Cardiac muscle cell (in vitro differentiated cells and primary cell): ENCODE measurements at places on chromosomes 7 and 10. TPM values are rescaled to one million over a fixed set of nuclear protein-coding genes. Genes with fewer than 3 reads are reported as not detected.

DNA sequence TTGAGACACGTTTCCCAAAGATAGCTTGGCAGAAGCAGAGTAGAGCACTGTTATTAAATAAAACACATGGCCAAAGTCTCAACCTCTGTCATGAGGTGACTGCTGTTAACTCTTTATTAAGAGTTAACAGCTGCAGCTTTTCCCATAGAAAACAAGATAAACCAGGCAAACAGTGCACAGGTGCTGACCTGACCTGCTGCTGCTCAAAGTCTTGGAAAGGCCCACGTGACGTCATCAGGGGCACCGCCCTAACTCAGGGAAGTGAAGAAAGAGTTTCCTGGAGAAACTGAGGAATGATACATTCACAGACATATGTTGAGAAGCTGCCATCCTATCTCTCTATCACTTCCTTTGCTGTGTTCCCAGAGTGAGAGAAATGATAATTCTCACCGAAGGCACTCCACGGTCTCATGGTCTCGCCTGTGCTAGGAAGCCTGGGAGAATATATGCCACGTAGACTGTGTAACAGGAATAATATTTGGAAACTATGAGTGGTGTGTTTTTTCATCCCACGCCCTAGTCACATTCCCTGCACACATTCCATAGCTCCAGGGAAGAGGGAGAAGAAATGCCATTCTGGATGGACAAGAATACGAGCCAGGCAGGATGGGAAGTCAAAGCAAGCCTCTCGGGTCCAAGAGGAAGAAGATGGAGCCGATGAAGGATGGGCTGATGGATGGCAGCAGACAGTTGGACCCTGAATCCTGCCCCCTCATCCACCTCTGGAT is 146.2 kb upstream of the NFE2L3 start:
- DNase-seq = no peak
- peaks cover 30% of the 10 kb centered on the region for H3K4me1 ChIP-seq
- no peaks in the 10 kb centered on the region for H3K27me3 ChIP-seq
- H3K36me3 ChIP-seq = no peaks in the 10 kb centered on the region

GRCh38 chr7:23529262-23529859 is 2.4 kb downstream of the TRA2A start:
- no peak for DNase-seq
- H3K27me3 ChIP-seq = no peaks in the 10 kb centered on the region
- H3K36me3 ChIP-seq = no peaks in the 10 kb centered on the region
- no peak overlapping the region for H3K27ac ChIP-seq

DNA sequence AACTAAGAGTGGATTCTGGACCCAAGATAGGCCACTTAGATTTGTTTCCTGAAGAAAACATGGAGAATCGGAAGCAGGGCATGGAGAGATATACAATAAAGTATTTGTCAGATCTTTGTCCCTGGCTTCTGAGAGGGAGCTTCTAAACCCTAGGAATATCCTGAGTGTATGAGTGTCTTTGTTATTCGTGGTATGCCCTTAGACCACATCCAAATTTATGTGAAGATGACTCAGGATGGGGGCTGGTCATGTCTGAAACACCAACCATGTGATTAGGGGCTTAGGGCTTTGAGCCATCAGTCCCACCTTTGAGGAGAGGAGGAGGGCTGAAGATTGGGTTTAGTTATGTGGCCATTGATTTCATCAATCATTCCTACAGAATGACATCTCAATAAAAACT is 69.7 kb upstream of the PLPP4 start:
- no peak for DNase-seq
- H3K4me3 ChIP-seq = no peak overlapping the region
- H3K27ac ChIP-seq = no peak overlapping the region
- H3K36me3 ChIP-seq = no peaks in the 10 kb centered on the region
- H3K4me1 ChIP-seq = no peaks in the 10 kb centered on the region

DNA sequence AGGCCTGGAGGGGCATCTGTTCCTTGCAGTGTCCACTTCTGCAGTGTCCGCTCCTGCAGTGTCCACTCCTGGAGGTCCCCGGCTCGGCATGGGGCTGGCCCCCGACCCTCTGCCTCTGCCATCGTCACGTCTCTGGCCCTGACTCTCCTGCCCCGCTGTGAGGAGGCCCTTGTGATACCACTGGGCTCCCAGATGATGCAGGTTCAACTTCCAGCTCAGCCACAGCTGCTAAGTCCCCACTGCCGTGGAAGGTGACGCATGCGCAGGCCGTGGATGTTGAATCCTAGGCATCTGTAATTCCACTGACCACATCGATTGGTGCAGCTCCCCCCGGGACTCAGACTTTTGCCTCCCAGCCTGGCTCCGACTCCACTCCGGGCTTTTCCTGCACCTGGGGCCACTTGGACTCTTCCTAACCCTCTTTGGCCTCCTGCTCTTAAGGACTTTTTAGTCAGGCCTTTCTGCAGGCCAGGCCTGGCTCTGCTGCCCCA is 95.1 kb downstream of the GLRX3 start:
- no peaks in the 10 kb centered on the region for H3K27me3 ChIP-seq
- H3K36me3 ChIP-seq = no peaks in the 10 kb centered on the region
- no peak for DNase-seq
- H3K4me3 ChIP-seq = no peak overlapping the region

GRCh38 chr10:79264942-79265341 is 82.3 kb upstream of the PPIF start:
- peaks cover 43% of the 10 kb centered on the region for H3K4me1 ChIP-seq

DNA sequence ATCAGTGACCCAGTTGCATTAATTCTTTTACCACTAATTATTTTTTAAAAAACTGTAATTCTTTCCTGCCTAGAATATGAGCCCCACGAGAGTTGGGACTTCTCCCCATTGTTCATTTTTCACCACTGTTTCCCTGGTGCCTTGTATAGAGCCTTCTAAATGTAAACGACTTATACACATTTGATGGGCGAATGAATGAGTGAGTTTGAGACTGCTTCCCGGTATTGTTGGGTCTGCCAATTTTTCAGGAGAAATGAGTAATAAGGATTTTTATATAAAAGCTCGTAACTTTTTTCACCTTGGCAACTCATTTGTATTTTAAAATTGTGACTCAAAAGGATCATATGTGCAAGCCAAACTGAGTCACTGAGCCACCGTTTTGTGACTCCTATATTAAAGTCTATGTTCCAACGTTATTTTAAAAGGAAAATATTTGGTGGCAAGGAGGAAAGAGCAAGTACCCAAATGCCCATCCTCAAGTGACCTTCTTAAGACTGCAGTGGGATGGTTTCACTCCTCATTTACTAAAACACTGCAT is 621.3 kb downstream of the KCNMA1 start:
- no peaks in the 10 kb centered on the region for H3K4me1 ChIP-seq
- no peak for DNase-seq
- no peaks in the 10 kb centered on the region for H3K36me3 ChIP-seq

The ATRNL1 gene
- 14.1 and 28.8 TPM in 2 replicates for total RNA-seq

The GPER1 gene
- total RNA-seq = 1.6 and 5.2 TPM in 2 replicates

GRCh38 chr10:5125315-5126044 is 31.3 kb downstream of the AKR1C3 start:
- DNase-seq = no peak
- no peak overlapping the region for H3K4me3 ChIP-seq
- H3K36me3 ChIP-seq = no peaks in the 10 kb centered on the region
- H3K27ac ChIP-seq = no peak overlapping the region
- H3K4me1 ChIP-seq = no peaks in the 10 kb centered on the region

GRCh38 chr10:132207536-132208461 is 21.1 kb downstream of the DPYSL4 start:
- DNase-seq = no peak
- H3K27ac ChIP-seq = no peak overlapping the region
- peaks cover 4% of the 10 kb centered on the region for H3K4me1 ChIP-seq
- no peaks in the 10 kb centered on the region for H3K36me3 ChIP-seq
- H3K27me3 ChIP-seq = no peaks in the 10 kb centered on the region
- no peak overlapping the region for H3K4me3 ChIP-seq

- no peaks in the 10 kb centered on the region for H3K27me3 ChIP-seq
- peaks cover 9% of the 10 kb centered on the region for H3K36me3 ChIP-seq
- H3K27ac ChIP-seq = no peak overlapping the region
- H3K4me3 ChIP-seq = no peak overlapping the region
- peaks cover 19% of the 10 kb centered on the region for H3K4me1 ChIP-seq
Measured at GRCh38 chr7:74199551-74200355, 10.1 kb upstream of the LAT2 start.

DNA sequence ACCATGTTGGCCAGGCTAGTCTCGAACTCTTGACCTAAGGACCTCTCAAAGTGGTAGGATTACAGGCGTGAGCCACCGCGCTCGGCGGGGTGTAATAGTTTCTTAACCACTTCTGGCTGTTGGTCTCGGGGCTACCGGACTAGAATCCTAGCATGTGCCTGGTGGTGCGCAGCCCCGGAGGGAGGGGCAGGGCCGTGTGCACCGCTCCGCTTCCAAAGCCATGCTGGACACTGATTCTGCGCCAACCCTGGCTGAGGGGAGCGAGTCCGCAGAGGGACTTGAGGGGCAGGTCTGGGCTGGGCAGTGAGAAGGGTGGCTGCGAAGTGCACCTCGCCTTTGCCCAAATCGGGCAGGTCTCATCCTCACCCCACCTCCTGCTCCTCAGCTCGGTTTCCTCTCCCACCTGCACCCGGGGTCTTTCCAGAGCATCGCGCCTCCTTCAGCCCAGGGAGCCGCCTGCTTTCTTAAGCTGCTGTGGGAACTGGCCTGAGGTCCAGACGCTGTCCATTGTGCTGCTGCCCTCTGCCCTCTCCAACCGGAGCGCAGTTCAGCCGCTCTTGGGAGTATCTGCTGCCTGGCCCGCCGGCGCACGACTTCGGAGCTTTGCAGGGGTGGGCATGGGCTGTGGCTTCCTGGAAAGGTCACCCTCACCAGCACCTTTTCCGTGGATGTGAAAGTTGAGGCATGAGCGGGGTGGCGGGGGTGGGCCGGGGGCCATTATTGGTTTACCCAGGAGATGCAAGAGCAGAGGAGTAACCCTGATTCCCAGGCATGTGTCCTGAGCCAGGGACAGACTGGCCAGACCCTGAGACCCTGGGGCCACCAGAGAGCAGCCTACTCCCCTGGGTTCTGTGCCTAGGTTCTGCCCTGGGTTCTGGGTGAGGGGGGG is 422.6 kb upstream of the NUPR2 start:
- no peak overlapping the region for H3K4me3 ChIP-seq
- no peaks in the 10 kb centered on the region for H3K36me3 ChIP-seq
- H3K27me3 ChIP-seq = no peaks in the 10 kb centered on the region
- H3K27ac ChIP-seq = no peak overlapping the region
- H3K4me1 ChIP-seq = no peaks in the 10 kb centered on the region
- DNase-seq = no peak

DNA sequence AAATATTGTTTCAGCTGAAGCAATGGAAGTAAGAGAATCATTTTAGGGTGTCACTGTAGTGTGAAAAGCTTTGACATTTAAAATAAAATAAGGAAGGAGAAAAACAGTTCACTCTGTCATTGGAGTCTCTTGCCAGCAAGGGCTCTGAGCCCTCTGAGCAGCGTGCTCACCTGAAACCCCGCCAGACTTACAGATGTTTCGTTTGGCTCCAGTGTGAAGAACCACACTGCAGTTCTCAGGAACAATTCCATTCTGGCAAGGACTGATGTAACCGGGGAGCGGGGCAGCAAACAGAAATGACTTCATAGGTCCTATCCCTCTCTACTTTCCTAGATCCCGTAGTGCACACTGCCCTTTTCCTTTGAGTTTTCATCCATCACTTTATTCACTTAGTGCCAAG is 164.3 kb downstream of the CELF2 start:
- H3K27me3 ChIP-seq = no peaks in the 10 kb centered on the region
- peaks cover 27% of the 10 kb centered on the region for H3K4me1 ChIP-seq
- H3K4me3 ChIP-seq = no peak overlapping the region

GRCh38 chr7:105849122-105849855 is 27.1 kb downstream of the ATXN7L1 start:
- no peak overlapping the region for H3K4me3 ChIP-seq
- no peaks in the 10 kb centered on the region for H3K27me3 ChIP-seq
- no peak overlapping the region for H3K27ac ChIP-seq

DNA sequence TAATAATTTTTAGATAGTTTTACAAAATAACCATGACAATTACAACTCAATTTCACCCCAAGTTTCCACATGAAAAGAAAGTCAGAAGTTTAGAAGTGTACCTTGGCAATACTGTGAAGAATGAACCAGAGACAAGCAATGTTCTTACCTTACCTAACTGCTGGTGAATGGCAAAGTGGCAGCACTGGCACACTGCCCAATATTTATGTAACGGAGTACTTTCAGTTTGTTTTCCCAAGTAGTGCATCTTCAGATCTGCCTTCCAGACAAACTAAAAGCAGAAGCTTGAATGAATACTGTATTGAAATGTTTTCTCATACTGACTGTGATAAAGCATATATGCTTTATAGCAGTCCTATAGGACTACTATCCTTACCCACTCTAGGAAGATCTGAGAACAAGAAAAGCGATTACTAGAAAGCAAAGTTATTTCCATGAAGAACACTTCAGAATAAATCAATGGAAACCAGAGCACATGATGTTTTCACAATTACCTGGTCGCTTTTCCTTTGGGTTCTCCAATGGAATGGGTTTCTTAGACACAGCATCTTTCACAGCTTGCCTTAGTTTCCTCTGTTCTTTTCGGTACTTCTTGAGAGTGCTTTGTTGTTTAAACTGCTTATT is 1.5 kb downstream of the NOC3L start:
- no peak for DNase-seq
- H3K36me3 ChIP-seq = peaks cover 8% of the 10 kb centered on the region
- H3K4me1 ChIP-seq = peaks cover 6% of the 10 kb centered on the region
- no peak overlapping the region for H3K27ac ChIP-seq
- H3K27me3 ChIP-seq = no peaks in the 10 kb centered on the region
